ENCODE measurements at places on chromosomes 5 and 9.

GRCh38 chr9:85168412-85168811, 498.9 kb downstream of the NTRK2 start:
- no peak for DNase-seq

DNA sequence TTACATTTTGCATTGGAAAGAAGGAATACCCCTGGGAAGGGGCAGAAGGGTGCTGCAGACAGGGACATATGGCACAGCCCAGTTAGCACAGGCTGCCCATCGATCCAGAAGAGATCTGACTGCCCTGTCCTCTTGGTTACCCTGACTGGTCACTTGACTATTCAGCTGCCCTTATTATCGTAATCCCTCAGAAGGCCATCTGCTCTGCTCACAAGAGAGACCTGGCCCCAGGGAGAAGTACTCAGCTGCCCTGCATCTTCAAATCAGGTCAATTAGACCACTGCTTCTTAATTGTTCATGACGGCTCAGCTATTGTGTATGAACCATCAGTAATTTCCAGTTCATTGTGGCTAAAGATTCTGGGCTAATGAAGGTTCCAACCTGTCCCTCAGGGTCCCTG, 345.0 kb downstream of the TLE1 start:
- no peak for DNase-seq

DNA sequence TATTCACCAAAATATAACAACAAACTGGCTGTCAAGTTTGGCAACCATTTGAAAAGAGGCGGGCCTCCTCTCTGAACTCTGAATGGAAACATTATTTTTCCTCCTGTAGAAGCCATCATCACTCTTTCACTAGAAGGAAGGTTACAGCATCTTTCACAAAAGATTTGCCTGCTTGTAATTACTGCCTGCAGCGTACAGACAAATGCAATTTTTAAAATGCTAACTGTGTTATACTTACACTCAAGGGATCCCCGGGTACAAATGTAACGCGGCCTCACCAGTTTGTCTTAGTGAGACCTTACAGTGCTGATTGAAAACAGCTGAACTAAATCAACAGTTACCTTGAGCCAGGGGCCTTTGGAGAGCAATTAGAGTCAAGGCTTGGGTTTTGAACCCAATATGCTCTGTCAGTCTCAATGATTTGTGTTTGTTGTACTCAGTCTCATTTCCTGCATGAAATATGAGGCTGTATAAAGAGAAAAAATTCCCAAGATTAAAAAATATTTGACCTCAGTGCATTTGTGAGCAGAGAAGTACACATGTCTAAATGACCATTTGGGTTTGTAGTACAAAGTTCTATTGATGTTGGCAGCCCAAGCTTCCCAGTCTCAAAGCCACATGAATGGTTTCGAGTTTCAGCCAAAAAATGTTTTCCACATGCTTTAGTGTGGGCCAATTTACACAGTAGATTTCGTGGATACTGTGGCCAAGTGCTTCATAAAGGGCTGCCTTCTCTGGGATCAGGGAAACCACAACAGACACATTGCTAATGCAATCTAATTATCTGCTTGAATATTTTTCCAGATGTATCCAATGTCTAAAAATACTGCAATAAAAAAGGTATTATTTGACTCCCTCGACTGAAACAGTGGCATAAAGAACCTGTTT, 500.0 kb downstream of the SPATA31D1 start:
- DNase-seq, result no peak

- no peak for DNase-seq
Observed at GRCh38 chr5:92641031-92641962, 939.7 kb downstream of the NR2F1-AS1 start.

DNA sequence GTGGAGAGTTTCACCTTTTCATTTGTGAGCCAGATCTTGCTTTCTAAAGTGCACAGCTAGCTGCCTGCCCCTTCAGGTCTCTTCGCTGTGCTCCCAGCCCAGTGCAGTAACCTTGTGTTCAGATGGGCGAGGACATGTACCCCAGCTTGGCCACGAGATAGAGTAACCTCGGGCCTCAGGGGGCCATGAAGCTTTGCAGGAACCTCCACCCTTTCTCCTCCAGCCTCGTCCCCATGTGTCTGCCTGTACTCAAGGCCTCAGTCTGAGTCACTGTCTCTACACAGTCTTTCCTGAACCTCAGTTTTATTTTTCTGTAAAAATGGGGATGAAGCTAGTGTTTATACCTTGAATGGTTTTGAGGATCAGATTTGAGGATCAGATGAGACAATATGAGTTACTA, 37.9 kb downstream of the ERGIC1 start:
- no peak for DNase-seq

- DNase-seq, result no peak
Observed at GRCh38 chr9:113876993-113877368, 872 bp downstream of the ZNF618 start.

DNA sequence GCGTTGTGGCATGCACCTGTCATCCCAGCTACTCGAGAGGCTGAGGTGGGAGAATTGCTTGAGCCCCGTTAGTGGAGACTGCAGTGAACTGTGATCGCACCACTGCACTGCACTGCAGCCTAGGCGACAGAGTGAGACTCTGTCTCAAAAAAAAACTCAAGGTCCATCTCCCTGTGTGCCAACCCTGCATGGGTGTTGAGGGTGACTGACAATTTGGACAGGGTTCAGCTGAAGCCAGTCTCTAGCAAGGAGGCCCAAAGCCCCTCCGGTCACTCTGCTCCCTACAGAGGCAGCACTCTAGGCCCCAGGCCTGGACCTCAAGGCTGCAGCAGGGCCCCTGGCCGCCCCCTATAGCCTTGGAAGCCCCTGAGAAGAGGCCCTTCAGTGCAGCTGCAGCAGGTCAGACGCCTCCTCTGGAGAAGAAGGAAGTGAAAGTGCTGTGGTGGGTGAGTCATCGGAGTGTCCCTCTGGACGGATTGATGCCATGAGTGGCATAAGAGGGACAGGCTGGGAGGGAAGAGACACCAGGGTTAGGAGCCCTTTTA, 39.2 kb upstream of the NEK6 start:
- no peak for DNase-seq

DNA sequence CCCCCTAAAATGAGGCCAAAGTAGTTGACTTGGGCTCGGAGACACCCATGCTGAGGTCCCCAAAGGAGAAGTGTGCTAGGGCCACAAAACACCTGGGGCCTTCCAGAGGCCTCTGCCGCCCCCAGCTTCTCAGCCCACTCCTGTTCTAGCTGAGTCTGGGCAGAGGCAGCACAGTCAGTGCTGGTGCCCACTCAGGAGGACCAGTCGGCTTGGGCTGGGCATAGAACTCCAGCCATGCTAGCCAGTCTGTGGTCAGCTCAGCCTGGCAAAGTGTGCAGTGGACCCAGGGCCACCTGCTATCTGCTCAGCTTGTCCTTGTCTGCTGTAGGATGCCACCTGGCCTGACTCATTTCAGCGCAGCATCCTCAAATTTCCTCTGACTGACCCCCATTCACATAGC, 254.6 kb downstream of the FSTL4 start:
- DNase-seq, result no peak

DNA sequence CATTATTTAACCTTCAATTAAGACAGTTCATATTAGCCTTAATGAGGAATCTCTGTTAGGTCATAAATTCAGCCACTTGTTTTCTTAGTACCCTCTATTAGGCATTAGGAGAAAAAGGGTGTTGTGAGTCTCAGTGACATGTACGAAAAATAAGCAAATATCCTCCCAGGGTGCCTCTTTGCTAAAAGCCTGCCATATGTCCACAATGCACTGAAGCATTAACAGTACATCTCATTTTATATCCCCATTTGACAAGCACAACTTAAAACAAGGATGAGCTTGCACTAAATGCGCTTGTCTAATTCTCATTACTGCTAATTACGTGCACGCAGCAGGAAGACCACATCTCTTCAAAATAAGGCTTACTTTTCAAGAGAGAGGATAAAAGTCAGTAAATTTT, 48.4 kb upstream of the SRFBP1 start:
- no peak for DNase-seq

GRCh38 chr9:69817202-69817601, 3.4 kb upstream of the CFAP95 start:
- no peak for DNase-seq

GRCh38 chr9:128416014-128416413, 4.6 kb upstream of the CERCAM start:
- DNase-seq, result no peak

DNA sequence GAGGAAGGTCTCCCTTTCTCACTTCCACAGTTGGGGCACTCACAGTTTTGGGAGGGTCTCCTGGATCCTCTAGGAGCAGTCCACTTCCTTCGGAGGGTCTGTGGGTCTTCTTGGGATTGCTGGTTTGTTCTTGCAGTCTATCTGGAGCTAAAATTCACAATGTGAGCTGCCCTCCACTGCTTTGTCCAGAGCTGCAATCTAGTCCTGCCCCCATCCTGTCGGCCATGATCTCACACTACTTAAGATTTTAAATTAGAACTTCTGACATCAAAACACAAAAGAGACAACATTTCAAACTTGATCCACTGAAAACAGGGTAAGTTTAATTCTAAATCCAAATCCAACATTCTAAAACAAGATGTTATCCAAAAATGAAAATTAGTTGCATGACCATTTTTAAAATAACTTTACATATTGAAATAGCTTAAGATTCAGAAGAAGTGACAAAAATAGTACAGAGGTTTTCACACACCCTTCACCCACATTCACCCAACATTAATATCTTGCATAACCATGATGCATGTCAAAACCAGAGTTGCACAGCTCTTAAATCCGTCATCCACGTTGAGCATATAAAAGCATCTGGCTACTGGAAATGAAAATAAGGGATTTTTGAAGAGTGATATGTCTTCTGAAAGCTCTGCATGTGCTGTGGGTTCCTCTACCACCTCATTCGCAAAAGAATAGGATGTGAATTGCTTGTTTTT, 113.7 kb upstream of the EPB41L4A start:
- DNase-seq, result no peak

DNA sequence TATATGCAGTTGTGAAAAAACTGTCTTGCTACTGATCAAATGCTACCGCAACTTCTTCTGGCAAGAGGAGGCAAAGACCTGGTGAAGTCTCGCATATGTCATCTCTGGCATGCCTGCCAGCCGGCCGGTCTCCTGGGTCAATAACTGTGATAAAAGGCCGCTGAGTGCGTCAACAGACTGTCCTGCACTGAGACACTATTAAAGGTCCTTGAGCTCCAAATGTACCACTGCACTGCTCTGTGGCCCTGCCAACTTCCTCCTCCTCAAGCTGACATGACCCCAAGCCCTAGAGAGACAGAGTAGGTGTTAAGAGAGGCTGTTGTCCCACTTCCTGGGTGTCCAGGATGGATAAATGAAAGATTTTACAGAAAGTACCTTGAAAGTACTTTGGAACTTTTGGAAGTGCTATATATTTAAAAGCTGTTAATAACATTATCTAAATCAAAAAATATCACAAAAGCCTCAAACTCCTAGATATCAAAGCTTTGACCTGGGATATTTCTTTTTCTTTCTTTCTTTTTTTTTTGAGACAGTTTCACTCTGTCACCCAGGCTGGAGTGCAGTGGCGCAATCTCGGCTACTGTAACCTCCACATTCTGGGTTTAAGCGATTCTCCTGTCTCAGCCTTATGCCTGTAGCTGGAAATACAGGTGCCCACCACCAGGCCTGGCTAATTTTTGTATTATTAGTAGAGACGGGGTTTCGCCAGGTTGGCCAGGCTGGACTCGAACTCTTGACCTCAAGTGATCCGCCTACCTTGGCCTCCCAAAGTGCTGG, 31.5 kb downstream of the RAPGEF1 start:
- DNase-seq, result peak; percentile 37

GRCh38 chr5:76542887-76543690, 80.1 kb downstream of the F2RL2 start:
- peak; percentile 61 for DNase-seq

DNA sequence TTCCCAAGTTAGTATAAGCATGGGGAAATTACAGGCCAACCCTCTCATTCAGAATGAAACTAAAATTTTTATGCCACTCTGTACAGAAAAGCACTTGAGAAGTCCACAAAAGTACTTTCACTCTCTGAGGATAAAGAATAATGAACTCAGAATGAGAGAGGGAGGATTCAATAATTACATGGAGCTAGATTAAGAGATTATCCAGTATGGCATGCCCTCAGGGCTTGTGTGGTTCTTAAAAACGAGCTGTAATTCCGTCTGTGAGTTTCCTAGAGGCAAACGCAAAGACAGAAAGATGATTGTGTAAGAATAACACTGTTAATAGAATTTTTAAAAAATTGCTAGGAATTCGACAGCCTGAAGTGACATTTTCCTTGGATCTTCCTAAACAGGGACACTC, 126.8 kb upstream of the PTCH1 start:
- DNase-seq, result no peak

DNA sequence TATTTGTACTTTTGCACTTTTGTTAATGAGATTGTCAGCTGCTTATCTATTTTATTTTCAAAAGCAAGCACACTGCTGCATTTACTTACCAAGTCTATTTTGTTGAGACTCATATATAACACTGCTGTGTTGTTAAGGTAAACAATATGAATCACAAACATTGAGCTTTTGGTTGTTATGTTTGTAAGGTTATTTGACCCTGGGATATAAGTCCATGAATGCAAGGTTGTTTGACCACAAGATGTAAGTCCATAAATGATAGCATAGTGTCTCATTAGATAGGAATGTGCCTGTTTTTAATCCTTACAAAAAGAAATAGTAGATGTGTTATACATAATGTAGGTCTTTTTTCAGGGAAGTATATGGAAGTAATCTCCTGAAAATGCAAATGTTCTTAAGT, 845.9 kb downstream of the CDH9 start:
- no peak for DNase-seq

GRCh38 chr5:141637767-141638419, 1.1 kb downstream of the RELL2 start:
- peak; percentile 39 for DNase-seq

DNA sequence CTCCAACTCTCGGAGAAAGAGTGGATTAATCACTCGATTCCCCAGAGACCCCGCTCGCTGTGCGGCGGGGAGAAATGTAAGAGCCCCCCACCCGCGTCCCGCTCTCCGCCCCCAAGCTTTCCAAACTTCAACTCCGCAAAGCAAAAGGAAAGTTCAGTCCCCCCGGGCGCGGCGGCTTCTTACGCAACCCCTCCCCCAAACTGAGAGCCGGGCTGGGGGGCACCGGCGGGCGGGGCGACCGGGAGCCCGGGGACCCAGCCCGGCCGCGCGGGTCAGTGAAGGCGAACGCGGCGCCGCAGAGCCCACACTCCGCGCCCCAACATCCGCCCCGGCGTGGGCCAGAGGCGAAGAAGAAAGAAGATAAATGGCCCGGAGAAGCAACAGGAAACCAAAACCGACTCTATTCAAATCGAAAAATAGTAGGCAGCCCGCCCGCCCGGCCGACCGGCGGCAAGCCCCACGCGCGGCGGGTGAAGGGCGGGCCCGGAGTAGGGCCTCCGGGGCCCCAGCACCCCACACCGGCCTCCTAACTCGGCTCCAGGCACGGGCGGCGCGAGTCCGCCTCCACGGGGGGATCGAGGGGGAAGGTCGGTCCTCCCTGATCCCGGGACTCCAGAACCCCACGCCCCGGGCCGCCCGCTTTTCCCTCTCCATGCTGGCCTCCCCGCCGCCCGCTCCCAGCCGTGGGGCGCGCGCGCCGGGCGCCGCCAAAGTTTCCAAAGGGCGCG, 720 bp downstream of the NOTCH1 start:
- peak; percentile 42 for DNase-seq

- DNase-seq, result no peak
Observed at GRCh38 chr5:168179192-168179593, 112.3 kb upstream of the WWC1 start.

- no peak for DNase-seq
Observed at GRCh38 chr9:85702726-85703289, 38.9 kb downstream of the AGTPBP1 start.

- DNase-seq, result no peak
Observed at GRCh38 chr9:99663297-99663696, 158.4 kb upstream of the NR4A3 start.
